ENCODE measurements at places on chromosomes 7 and 10.
A peak's percentile ranks its signal among the peaks of the same experiment; 100 is the strongest.

GRCh38 chr7:157476201-157476600 is 139.4 kb downstream of the DNAJB6 start:
- DNase-seq, result no peak

- DNase-seq, result no peak
Observed at GRCh38 chr7:70208236-70209063, 610.2 kb downstream of the AUTS2 start.

- DNase-seq, result no peak
Observed at GRCh38 chr7:27603813-27604212, 58.9 kb downstream of the HIBADH start.

GRCh38 chr10:132841615-132841975 is 55.6 kb upstream of the NKX6-2 start:
- DNase-seq, result no peak

DNA sequence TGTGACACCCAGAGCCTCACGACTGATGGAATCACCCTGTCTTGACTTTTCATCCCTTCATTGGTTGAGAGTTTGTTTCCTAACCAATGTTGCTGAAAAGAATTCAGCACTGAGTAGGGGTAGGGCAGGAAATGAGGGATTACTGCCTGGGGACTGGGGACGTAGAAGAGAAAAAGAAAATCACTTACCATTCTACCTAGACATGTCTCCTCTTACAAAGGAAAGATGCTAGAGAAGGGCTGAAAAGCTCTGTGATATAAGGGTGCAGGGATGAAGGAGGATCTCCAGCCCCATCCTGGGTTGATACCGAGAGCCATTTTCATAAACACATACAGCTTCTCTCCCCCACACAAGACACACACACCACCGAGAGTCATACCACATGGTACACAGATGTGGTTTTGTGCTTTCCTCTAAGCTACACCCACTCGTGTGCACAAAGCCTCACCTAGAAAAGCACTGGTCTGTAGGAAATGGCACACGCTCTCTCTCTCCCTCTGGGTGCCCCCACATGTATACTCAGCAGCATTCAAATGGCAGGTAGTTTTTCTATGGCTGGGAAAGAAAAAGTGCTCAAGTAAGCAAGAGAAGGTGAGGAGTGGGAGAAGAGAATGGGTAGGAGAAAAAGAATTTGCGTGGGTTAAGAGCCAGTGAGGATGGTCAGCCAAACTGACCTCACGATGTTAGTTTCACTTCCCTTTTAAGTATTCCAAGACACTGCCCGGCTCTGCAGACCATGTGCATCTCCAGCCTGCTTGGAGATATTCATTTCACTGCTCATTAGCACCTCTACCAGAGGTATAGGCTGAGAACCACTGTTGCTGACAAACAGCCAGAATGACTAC is 85.8 kb downstream of the CALD1 start:
- DNase-seq, result peak; percentile 25

DNA sequence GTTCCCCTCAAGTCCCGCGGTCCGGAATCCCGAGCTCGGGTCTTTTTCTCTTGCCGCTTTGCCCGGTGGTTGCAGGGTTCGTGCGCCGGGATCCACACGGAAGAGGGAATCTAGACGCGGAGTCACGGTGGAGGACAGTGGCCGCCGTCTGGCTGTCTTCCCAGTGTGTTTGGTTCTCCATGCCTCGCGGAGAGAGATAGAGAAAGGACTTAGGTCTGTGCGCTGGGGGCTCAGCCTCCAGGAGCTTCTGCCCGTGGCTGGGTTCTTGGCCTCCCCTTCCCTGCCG is 1.6 kb downstream of the FFAR4 start:
- DNase-seq, result no peak
